ENCODE measurements at places on chromosomes 2 and 18. TPM values are rescaled to one million over a fixed set of nuclear protein-coding genes. Genes with fewer than 3 reads are reported as not detected.

Gene FAM237A
- polyA plus RNA-seq, result not detected

GRCh38 chr2:64359892-64360657 lies 93.9 kb upstream of the LGALSL start:
- peaks cover 6% of the 10 kb centered on the region for H3K4me1 ChIP-seq
- H3K36me3 ChIP-seq, result no peaks in the 10 kb centered on the region
- H3K27ac ChIP-seq, result no peak overlapping the region
- H3K4me3 ChIP-seq, result no peak overlapping the region

Gene MATN3
- 2.2 TPM for polyA plus RNA-seq

Gene CRIM1
- 285 TPM for polyA plus RNA-seq

DNA sequence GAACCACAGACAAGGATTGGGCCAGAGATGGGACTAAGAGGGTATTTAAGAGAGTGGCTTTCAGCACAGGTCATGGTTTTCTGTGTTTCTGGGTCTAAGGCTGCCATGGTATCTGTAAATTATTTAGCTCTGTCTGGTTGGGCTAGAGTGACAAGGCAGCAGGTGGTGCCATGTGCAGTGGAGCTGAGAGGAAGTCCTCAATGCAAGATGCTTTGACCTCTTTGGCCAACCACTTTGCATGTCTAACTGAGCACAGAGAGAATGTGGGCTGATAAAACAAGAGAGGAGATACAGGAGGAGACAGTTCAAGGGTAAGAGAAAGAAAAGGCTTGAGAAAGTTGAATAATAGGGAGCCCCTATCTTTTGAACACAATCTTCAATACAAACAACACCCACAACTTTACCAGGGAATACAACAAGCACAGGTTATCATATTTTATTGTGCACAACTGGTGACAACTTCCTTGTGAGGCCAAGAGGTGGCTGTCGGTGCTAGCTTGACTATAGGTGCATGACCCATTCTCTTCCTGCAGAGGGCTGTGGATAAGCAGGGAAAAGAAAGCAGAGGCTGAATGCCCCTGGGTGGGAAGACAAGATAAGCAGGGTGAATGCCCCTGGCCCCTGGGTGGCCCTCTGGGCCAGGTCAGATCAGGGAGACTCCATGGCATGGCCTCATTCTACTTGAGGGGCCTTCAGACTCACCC lies 12.3 kb downstream of the FLACC1 start:
- H3K27me3 ChIP-seq, result no peaks in the 10 kb centered on the region
- H3K27ac ChIP-seq, result no peak overlapping the region
- H3K4me1 ChIP-seq, result no peaks in the 10 kb centered on the region
- no peak overlapping the region for H3K4me3 ChIP-seq
- DNase-seq, result no peak

Measured in IMR-90 (cell line).